ENCODE measurements at places on chromosomes 6 and 20.

DNA sequence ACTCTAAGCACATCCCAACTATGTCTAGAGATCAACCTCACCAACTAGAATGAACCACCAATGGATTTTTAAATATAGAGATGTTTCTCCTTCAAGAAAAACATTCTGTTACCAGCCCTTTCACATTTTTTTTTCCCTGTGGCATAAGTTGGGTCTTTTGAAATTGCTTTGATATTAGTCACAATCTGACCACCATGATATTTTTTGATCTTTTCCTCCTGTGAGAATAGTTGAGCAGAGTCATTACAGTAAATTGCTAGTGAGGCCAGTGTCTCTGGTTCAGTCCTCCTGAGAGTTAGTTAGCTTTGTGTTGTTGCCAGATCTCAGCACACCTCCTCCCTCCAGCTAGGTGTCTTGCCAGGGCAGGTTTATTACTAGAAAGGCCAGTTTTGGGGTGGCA is 79.7 kb upstream of the MYLIP start:
- DNase-seq: no peak

GRCh38 chr6:168054765-168055560 is 24.0 kb downstream of the FRMD1 start:
- DNase-seq: no peak

- no peak for DNase-seq
Measured at GRCh38 chr20:58546756-58547622, 31.8 kb upstream of the APCDD1L start.

DNA sequence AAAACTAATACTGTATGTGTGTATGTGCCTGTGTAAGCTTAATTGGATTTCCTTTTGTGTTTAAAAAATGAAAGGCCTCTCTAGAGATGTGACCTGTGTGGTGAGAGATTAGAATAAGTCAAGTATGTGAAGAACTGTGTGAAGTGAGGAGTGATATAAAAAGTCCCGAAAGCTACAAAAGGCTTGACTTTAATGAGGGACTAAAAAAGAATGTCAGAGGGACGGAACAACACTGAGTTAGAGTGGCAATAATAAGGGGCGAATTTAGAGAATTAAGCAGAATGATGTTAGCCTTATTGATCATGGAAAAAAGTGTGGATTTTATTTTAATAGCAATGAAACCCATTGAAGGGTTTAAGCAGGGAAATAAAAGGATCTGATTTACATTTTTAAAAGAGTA is 1281.2 kb upstream of the ADGRB3 start:
- no peak for DNase-seq

DNA sequence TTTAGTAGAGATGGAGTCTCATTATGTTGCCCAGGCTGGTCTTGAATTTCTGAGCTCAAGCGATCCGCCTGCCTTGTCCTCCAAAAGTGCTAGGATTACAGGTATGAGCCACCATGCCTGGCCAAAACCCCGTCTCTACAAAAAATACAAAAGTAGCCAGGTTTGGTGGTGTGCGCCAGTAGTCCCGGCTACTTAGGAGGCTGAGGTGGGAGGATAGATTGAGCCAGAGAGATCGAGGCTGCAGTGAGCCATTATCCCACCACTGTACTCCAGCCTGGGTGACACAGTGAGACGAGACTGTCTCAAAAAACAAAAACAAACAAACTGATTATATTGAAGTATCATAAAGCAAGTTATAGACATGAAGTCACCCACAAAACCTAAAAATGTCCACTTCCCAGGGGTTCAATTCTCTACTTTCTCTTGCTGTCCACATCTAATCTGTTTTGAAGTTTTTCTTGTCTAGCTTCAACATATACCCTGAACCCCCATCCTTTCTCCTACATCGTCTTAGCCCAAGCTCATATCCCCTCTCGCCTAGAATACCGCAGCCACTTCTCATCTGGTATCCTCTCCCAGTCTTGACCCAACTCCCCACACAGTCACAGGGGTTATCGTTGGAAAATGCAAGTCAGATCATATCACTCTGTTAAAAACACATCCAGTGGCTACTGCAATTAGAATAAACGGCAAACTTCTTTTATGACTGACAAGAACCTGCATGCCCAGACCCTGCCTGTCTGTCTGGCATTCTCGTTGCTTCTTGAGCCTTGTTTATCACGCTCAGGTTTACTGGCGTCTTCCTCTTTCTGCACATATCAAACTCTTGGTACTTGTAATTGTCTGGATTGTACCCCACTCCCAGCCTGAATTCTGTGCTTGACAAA is 20.1 kb upstream of the NCOA3 start:
- DNase-seq: no peak

- DNase-seq: no peak
Measured at GRCh38 chr20:51216850-51217249, 193.9 kb upstream of the KCNG1 start.

- no peak for DNase-seq
Measured at GRCh38 chr6:111600588-111601445, 4.9 kb downstream of the TRAF3IP2 start.

DNA sequence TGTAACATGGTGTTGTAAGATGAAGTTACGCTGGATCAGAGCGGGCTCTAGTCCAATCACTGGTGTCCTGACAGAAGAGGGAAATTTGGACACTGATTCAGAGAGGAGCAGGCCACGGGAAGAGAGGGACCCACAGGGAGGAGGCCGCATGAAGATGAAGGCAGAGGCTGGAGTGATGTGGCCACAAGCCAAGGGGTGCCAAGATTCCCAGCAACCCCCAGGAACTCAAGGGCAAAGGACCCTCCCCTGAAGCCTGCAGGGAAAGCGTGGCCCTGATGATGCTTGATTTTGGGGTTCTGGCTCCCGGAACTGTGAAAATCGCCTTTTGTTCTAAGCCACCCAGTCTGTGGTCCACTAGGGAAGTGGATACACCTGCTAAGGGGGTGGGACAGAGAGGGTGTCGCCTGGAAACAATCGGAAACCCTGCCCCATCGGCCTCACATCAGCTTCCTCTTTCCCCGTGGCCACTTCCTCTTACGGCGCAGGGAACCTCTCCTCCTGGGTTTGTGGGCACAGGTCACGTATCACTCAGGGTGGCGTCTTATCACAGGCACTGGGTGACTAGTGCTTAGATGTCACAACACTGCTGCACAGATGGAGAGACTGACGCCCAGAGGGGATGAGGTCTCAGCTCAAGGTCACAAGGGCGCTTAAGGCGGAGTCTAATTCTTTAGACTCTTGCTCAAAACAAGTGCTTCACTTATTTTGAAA is 58.0 kb downstream of the SULF2 start:
- DNase-seq: no peak

DNA sequence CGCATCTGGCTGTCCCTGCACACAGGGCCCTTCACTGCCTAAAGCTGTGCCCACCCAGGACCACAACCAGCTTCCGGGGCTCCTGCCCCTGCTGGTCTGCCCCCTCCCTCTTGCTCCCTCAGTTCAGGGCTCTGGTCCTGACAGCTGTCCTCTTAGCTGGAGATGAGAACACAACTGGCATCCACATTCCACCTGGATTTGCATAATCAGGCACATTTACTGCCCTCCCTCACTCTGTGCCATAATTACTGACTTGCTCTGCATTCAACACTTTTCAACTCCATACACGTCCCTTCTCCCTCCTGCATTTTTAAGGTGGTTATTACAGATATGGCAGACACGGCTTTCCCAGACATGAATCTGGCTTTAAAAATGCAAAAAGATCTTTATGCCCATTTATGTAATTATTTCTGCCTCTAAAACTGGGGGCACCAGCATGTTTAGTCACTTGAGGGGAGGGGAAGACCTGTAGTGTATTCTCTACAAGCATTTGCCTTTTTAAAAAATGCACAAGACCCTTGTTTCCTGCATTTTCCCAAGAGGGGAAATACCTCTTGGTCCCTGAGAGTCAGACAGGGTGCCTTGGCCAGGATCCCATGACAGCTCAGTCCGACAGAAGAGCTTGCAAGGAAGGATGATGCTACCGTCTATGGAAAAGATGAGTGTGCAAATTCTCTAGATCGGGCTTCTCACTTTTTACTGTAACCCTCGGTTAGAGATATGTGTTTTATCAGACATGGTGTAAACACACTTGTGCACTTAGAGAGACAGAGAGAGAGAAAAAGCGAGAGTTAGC is 401.8 kb downstream of the PREX1 start:
- no peak for DNase-seq

GRCh38 chr6:107716688-107717089 is 107.4 kb downstream of the SCML4 start:
- no peak for DNase-seq

- no peak for DNase-seq
Measured at GRCh38 chr6:110882274-110882619, 7.7 kb downstream of the AMD1 start.

- no peak for DNase-seq
Measured at GRCh38 chr20:58432186-58432954, 43.3 kb downstream of the VAPB start.

DNA sequence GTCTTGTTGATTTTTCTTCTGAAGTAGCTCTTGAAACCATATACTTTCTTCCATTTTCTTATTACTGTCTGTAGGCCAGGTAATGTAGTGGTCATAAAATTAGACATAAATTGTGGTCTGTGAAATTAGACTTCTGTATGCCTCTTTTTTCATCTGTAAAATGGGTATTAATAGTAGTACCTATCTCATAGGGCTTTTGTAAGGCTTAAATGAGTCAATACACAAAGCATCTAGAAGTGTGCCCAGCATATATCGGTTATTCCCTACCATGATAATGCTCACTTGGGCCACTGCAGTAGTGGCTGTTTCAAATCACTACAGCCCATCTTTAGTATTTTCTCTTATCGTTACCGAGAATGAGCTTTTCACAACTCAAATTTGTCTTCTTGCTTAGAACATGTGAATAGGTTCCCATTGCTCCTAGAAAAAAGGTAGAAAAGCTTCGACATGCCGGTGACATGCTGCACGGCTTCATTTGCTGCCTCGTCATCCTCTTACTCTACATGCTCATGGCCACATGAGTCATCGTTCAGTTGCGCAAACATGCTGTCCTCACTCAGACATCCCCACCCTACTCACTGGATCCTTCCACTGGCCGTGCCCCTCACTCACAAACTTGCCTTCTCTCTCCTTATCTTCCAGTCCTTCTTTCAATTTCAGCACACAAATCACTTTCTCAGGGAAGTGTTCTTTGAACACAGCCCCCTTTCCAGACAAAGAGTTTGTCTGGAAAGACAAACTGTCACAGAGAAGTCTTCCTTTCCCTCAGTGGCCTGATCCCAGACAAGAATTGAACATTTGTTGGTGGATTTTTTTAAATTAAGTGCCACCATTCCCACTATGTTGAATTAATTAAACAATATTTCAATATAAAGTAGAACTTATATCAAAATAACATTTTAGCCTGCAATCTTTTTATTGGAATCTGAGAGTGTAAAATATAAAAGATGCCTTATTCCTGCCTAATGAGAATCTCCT is 32.2 kb upstream of the ERVFRD-1 start:
- no peak for DNase-seq

DNA sequence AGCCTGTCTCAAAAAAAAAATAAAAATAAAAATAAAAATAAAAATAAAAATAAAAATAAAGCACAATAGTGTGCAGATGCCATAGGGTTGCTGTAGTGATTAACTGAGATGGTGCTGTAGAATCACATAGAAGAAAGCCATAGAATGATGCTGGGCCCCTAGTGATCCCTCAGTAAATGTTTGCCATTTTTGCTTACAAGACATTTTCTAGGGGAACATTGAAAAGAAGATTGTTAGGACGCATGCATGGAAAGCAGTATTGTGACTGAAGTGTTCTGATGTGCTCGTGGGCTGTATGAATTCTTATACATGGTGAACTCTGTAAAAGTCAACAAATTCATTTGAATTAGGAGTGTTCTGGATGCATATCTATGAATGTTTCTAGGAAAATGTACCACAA is 22.0 kb upstream of the SAMD3 start:
- DNase-seq: no peak

DNA sequence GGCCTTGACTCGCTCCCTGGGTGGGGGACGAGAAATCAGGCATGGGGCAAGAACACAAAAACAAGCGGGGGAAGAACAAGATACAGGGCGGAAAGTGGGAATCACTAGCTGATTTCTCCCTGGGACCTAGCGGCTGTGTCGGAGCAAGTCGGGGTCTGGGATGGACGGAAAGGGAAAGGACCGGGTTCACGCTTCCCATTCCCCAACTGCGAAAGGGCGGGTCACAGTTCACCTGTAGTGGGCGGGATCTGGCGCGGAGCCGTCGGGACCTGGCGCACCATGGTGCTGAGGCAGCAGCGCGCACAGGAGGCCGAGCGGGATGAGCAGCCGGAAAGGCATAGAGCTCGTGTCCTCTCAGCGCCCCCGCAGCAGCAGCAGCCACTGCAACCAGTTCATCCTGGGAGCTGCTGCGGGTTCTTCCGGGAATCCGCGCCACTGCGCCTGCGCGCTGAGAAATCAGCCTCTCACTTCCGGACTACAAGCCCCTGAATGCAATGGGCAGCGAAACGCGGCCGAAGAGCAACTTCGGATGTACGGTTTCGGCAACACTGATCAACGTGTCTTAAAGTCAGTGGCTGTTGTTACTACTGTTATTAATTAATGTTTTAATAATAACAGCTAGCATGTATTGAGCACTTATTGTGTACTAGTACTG is at the start of gene EDEM2:
EDEM2 (minus strand) TSS at position 417 of the 655 bp plus-strand sequence; CDS start at position 339, 78 bp downstream.
- DNase-seq: peak; percentile 97

DNA sequence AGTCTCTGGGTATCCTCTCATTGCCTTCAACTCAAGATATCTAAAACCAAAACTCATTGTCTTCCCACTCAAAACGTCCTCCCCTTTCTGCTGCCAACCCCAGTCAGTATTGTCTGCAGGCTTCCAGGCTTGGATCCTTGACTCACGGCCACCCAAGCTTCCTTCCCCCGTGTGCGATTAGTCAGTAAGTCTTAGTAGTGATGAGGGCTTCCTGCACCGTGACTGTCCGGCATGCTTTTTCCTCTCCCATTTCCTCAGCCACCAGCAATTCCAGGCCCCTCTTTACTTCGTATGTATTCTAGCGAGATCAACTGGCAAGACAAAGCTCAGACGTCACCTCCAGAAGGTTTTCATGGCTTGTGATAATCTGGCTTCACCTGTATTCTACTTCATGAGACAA is 88.6 kb upstream of the DUSP22 start:
- no peak for DNase-seq

DNA sequence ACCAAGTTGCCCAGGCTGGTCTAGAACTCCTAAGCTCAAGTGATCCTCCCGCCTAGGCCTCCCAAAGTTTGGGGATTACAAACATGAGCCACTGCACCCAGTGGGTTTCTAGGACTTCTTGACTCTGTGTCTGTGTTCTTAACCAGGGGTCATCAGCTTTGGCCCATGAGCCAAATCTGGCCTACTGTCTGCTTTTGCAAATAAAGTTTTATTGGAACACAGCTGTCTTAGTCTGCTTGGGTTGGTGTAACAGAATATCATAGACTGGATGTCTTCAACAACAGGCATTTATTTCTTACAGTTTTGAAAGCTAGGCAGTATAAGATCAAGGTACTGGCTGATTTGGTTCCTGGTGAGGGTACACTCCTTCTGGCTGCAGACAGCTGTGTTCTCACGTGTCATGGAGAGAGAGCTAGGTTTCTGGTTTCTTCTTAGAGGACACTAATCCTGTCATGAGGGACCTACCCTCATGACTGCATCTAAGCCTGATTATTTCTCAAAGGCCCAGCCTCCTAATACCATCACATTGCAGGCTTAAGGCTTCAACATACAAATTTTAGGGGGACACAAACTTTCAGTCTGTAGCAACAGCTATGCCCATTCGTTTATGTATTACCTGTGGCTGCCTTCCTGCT is 23.3 kb downstream of the ARFGEF2 start:
- DNase-seq: no peak

All from NCI-H1930 (cell line).